Left renal pelvis (tissue), 4 donors: ENCODE measurements at places on chromosomes 5 and 9.

DNA sequence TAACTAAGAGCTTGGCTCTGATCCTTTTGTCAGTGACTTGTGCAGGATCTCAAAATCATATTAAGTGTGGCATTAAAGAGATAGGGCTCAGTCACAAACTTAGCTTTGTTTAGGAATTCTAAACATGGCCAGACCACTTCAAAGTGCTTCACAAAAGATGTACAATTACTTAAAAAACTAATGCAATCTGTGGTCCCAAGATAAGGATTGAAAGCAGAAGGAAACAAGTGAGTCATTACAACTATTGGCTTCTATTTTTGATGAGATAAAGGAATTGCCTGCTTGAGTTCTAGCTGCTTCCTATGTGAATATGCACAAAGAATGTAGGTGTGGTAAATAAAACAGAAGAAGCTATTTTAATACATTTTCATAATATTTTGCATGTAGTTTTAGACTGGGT is 44.9 kb upstream of the SLC12A2 start:
- no peak for DNase-seq

DNA sequence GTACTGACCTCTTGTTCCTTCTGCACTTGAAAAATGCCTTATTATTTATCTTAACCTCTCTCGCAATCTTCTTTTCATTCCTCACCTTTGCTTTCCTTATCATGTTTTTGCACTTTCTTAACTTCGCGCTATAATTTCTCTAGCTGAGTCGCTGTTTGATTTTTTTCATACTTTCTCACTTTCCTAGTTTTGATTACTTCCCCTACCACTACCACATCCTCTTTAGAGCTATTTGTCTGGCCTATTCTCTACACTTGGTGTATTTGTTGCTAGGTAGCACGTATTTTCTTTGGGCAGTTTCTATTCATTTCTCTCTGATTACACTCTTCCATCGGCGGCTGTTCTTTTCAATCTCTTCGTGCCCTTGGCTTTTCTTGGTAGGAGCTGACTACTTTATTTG is 611.8 kb downstream of the BNC2 start:
- DNase-seq: no peak

- no peak for DNase-seq
Observed at GRCh38 chr5:30099634-30100033, 1093.9 kb upstream of the CDH6 start.

DNA sequence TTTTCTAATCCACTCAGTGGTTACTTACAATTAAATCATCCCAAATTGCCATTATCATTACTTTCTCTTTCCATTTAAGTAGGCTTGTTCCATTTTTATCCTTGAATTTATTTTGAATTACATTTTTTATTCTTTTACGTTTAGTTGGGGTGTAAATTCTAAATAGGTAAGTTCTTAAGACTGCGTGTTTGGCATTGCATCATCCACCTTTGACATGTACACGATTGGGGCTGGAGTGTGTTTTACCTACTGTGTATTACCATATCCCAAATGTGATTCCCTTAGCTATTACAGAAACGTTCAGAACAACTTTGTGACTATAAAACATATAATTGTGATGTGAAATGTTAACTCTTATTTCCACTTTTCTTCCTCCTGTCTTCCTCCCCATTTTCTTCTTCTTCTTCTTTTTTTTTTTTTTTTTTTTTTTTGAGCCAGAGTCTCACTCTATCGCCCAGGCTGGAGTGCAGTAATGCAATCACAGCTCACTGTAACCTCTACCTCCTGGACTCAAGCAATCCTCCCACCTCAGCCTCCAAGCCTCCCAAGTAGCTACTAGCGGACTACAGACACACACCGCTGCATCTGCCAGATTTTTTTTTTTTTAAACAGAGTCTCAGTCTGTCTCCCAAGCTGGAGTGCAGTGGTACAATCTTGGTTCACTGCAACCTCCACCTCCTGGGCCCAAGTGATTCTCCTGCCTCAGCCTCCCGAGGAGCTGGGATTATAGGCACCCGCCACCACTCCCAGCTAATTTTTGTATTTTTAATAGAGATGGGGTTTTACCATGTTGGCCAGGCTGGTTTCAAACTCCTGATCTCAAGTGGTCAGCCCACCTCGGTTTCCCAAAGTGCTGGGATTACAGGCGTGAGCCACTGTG is 16.7 kb downstream of the MARVELD2 start:
- DNase-seq: no peak
